ENCODE measurements at places on chromosomes 2 and 18.

- no peak for DNase-seq
Measured at GRCh38 chr2:124171472-124172063, 146.5 kb downstream of the CNTNAP5 start.

DNA sequence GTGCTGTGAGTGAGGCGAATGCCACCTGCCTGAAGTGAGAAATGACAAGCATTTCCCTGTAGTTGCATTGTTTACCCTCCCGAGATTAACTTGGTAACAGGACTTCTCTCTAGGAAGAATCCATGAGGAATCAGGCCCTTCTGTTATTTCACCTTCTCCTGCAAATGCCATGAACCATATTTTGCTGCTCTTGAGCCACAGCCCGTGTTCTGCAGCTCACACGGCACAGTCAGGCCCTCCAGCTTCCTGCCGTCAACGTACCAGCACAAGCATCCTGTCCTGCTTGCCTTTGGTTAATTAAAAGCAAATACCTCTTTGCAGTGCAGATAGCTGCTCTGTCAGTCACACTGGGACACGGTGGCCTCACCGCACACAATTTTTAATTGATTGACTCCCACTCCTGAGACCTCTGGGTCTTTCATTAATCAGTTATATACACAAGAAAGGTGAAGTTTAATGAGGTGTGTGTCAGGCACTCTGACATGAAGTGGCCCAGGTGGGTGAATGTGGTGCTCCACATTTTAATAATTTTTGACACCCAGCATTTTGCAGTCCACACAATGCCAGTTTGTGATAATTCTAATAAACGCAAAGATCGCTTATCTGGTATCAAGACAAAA, 95.3 kb upstream of the ASB18 start:
- DNase-seq, result no peak

DNA sequence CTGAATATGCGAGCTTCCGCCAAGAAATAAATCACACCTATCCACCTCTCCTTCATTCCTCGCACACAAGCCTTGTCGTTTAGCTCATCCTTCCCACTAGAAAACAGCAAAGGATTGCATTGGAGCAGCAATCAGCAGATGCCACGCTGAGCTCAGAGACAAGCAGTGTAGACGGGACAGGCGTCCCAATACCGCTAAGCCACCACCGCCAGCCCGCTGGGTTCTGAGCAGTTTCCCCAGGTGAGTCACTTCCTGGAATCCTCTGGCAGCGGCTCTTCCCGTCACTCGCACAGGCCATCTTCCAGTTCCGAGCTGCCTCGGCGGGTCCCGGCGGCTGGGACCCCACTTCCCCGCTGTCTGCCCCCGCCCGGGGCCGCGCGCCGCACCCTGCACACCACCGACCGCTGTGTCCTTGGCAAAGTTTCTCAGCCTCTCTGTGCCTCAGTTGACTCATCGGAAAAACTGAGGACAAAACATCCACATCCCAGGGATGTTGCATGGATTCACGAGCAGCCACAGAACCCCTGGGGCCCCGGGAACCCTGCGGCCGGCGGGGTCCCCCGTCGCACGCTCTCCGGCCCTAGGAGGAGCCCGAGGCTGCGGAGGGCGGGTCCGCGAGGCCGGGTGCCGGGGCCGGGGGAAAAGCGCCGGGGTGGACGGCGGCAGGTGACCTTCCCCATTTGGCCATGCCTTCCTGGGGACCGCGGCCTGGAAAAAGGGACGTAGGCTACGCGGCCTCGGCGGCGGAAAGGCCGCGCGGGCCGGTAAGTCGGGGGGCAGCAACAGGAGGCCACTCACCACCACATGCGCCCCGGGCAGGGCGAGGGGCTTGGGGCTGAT, 573 bp downstream of the KDSR start:
- DNase-seq, result no peak

DNA sequence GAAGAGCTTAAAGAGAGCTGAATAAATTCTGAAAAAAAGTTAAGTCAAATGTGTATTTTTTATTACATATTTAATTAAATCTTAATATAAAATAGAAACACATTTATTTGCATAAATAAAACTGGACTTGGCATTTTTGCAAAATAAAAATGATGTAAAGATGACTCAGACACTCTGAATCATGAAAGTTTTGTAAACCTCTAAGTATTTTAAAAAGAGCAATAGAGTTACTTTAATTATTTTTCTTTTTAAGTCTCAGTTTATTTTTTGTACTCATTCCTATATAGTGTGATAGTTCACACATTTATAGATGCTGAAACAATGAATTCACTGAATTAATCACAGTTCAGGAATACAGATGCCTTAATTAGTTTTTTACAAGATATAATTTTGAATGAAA, 109.9 kb upstream of the DTNA start:
- no peak for DNase-seq

- DNase-seq, result no peak
Measured at GRCh38 chr2:188599140-188599539, 307.5 kb downstream of the GULP1 start.
